SK-N-SH (cell line): ENCODE measurements at places on chromosomes 13 and 19.

- peak; percentile 23 for DNase-seq
Observed at GRCh38 chr13:41059456-41060081, 1.7 kb upstream of the WBP4 start.

DNA sequence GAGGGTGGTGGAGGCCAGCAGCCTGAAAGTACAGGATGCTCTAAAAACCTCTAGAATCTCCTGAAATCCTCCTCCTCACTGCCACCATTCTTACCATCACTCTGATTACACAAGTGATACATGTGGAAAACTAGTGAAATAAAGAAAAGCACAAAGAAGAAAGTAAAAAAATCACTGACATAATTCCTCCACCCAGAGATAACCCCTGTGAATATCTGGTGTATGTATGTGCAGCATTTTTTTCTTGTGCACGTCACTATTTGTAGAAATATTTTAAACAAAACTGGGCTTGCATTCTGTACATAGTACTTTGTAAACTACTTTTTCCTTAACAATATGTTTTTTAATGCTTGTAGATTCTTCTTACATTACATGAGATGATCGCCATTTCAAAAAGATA lies 73.2 kb downstream of the CDADC1 start:
- DNase-seq: no peak

DNA sequence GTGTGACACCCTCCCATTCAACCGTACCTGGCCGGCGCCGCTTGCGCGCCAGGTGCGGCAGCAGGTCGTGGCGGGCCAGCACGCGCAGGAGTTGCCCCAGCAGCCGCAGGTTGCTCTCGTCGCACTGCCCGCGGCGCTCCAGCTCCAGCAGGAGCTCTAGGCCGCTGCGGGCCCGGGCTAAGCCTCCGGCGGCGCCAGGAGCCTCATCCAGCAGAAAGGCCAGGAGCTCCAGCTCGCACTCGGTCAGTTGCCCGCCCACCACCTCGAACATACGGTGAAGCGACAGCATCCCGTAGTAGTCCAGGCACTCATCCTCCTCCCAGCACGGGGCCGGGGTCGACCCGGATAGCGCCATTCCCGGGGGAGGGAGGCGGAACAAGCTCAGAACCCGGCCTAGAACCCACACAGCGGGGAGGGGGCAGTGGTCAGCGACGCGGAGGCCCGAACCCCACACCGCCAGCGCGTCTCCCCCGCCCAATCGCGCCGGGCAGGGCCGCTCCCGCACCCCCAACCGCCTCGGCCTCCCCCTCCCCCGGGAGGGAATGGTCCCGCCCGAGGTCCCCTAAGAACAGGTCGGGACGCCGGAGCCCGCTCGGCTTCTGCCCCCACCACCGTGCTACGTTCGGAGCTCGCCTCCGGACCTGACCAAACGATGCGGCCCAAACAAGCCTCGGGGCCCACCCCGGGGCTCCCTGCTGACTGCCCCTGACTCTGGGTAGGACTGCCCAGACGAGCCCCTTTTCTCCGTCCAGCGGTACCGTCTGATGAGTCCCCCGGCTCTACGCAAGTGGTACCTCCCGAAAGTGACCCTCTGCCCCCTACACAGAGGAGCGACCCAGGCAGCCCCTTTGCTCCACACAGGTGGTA lies 591 bp downstream of the DEDD2 start:
- peak; percentile 86 for DNase-seq

GRCh38 chr13:108700422-108701170 lies 71.2 kb downstream of the MYO16 start:
- DNase-seq: no peak

DNA sequence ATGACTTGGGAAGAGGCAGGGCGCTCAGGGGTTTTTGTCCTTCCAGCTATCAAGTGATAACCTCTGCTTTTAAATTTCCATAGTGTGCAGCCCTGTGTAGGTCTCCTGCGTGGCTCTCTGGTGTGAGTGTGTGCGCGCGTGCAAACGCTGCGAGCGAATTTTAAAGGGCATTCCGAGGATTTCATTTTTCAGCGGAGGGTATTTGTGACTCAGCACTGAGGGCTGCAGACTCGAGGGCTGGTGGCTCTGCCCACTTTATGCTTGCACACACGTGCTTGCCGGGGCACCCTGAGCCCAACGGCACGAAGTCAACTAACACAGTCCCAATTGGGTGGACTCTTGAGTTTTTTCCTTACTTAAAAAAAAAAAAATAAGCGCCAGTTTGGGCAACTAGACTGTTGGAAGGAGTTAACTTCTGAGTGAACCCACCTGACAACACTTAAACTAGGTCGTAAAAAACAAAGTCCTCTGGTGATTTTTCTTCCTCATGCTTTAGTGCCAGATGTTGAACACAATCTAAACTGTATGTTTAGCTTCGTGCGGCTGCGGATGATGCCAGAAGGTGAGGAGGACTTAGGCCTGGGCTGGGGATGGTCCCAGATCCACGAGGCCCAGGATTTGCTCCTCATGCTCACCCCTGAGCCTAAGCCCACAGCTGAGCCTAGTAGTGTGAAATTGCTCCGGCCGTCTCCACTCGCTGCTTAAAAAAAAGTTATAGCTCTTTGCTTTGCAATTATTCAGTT lies 2.1 kb downstream of the FGF9 start:
- DNase-seq: no peak

DNA sequence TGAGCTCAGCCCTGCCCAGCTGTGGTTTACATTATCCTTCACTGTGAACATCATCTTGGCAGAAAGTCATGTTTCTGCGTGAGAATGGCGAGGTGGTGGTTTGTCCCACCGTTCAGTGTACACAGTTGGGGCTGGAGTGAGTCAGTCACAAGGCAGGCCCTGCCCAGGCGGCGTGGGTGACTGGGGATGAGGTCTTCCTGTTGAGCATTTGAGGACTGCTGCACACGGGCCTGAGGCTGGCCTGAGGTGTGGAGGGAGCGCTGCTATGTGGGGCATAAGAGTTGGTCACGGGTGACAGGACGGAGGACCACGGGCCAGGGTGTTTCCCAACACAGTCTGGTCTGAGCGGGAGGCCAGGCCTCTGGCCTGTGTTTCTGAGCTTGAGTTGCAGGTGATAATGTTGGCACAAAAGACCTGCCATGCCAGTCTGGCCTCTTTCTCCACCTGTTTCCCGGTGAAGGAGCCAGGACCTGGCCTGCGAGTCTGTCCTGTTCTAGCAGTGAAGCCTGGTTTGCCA lies 13.4 kb upstream of the C19orf33 start:
- DNase-seq: no peak

DNA sequence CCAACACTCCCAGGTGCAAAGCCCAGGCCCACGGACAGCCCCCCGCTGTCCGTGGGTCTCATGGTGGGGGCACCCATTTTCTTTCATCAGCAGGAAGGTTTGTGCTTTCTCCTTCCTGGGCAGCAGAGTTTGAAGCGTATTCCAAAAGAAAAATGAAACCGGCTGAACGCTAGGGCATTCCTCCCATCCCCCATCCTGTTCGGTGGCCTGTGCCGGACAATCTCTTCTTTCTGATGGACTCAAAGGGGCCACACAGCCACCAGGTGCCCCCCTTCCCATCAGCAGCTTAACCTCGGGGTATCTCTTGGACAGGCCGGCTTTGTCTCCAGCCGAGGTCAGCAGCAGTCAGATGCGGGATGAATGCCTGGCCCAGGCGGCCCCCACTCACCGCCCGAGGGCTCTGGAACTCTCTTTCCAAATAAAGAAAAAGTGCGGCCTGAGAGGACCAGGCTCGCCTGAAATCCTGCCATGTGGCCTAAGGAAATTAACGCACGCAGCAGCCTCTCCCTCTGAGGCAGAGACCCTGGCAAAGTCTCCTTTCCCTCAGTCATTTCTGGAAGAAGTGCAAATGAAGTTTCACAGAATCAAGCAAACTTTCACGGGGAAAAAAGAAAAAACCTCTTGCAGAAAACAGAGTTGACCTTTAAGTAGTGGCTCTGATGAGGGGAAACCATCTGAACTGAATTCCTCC lies 67.8 kb downstream of the RASA3 start:
- DNase-seq: peak; percentile 83

GRCh38 chr19:30788105-30788765 lies 416.1 kb downstream of the ZNF536 start:
- no peak for DNase-seq

GRCh38 chr19:43872547-43873336 lies 45.6 kb downstream of the ZNF283 start:
- no peak for DNase-seq

DNA sequence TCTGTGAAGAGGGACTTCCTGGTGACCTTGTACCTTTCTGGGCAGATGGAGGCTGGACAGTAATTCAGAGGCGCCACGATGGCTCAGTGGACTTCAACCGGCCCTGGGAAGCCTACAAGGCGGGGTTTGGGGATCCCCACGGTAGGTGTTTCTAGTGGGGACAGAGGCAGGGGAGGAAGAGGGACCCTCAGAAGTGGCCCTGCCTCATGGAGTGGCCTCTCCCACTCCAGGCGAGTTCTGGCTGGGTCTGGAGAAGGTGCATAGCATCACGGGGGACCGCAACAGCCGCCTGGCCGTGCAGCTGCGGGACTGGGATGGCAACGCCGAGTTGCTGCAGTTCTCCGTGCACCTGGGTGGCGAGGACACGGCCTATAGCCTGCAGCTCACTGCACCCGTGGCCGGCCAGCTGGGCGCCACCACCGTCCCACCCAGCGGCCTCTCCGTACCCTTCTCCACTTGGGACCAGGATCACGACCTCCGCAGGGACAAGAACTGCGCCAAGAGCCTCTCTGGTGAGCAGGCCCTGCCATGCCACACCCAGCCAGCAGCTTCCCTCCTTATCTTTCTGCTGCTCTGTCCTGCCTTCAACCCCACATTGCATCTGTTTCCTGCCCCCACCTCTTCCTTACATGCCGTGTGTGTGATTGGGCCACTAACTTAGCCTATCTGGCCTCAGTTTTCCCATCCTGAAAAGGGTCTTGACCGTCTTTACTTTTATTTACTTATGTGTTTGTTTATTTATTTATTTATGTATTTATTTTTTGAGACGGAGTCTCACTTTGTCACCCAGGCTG lies 7.3 kb downstream of the ANGPTL4 start:
- DNase-seq: peak; percentile 37

- DNase-seq: no peak
Observed at GRCh38 chr13:83423381-83423780, 458.9 kb downstream of the SLITRK1 start.
